ENCODE measurements at places on chromosomes 3 and 15.
A peak's percentile ranks its signal among the peaks of the same experiment; 100 is the strongest.

DNA sequence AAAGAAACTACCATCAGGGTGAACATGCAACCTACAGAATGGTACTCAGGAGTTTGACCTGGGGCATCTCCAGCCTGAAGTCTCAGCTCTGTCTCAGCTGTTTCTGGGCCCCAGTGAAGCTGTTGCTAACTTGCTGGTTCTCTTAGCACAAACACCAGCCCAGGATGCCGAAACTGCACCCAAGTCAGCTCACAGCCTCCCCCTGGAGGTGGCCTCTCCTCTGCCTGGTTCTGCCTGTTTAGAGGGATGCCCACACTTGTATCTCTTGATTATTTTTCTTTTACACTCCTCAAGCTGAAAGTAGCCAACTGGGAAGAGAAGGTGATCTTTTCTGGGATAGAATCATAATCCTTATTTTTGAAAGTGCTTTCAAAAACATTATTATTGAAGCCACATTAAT is 289.0 kb upstream of the RASGRP1 start:
- DNase-seq, result peak; percentile 11

DNA sequence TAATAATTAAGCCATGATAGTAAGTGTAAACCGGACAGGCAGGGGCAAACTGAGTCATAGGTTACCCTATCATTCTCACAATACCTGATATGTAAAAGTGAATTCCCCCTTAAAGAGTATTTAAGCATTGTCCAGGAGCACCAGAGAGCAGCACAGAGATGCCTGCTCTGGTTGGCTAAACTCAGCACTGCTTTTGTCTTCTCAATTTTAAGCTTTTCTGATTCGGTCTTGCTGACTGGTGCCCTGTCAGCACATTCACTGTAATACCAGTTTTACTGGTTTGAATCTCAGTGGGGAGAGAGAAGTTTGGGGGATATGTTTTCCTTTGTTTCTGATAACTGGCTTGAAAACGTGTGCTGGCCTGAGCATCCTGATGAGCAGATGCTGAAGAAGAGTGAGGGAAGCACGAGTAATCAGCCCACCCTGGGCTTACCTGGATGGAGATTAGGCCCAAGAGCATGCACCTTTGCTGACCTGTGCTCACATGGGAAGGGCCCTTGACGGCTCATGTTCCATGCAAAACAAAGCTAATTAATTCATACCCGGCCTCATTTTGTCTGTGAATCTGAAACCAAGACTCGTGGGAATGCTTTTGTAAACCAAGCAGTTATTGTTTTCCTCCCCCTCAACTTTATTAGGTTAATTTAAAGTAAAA is 208.5 kb upstream of the MRPL3 start:
- DNase-seq, result no peak

DNA sequence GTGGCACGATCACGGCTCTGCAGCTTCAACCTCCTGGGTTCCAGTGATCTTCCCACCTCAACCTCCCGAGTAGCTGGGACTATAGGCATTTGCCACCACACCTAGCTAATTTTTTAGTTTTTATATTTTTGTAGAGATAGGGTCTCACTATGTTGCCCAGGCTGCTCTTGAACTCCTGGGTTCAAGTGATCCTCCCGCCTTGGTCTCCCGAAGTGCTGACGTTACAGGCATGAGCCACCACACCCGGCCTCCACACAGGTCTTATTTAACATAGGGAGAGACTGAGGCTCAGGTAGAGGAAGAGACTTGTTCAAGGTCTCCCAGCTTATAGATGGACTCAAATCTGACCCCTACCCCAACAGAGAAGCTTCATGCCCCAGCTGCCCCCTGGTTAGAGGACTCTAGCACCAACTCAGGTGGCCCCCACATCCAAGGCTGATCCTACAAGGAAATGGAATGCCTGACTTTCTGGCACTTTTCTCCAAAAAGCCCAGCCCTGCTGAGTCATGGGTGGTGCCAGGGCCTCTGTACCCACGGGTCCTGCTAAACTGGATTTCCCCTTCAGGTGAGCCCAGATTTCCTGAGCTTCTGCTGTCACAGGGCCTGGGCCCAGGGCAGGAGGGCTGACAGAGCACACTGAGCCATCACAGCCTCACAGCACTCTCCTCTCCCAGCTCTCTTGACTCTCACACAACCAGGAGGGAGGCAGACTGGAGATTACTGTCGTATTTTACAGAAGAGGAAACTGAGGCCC is 5.6 kb downstream of the TMEM40 start:
- DNase-seq, result no peak

GRCh38 chr15:62844564-62845240 is 197.8 kb upstream of the TPM1 start:
- no peak for DNase-seq

DNA sequence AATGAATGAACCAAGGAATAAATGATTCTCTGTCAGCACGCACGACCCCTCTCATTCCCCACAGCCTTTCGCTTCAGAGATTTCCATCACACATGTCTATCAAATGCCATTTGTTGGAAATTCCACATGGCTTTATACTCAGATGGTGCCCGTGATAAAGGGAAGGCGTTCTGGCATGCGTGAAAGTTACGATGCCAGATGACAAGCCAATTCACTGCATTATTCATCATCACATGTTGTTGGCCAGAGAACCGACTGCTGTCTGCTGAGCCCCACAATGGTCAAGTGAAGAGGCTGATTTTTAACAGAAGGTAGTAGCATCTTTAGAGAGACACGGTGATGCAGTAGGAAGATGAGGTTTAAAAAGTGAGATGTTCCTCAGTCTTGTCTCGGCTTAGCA is 74.1 kb upstream of the FRMD4B start:
- DNase-seq, result no peak

GRCh38 chr3:174100744-174101143 is 703.2 kb downstream of the NLGN1 start:
- DNase-seq, result no peak

DNA sequence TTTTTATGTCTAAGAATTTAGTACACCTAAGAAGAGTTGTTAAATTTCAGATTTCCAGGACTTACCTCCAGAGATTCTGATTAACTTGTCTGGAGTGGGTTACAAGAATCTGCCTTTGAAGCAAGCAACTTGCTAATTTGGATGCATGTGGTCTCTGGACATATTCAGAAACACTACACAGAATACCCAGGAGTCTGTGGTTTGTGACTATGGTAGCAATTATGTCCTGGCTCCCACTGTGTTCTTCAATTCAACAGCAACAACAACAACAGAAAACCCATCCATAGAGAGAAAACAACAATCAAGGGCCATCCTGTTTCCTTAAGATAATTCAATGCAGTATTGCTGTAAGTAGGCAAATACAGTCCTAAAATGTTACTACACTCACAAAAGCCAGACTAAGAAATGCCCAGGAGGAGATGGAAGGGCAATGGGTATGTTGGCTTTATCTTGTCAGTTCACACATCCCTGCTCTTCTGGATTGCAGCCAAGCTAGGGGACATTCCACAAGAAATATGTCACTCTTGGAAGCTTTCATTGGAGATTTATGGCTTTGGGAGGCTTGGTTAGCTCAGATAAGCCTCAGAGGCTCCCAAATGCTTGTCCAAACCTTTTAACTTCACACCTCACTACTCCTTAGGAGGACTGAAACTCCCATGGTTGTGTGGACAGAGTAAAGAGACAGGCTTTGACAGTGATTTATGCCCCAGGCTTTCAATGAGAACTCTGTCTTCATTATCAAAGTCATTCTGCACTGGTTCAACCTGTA is 99.4 kb upstream of the MRPL3 start:
- no peak for DNase-seq

GRCh38 chr3:96705895-96706294 is 108.5 kb upstream of the EPHA6 start:
- no peak for DNase-seq

DNA sequence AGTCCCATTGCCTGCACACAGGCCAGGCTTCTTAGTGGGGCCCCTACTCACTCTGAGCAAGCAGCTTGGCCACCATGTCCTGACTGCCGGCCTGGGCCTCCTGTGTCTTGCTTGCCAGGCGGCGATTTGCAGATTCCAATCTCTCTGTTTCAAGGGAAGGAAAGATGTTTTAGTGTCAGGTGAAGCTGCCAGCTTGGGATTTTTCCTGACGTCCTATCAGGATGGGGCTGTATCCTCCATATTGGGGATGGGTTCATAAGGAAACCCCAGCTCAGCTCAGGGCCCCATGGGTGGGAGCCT is 8.5 kb downstream of the AMOTL2 start:
- DNase-seq, result no peak

DNA sequence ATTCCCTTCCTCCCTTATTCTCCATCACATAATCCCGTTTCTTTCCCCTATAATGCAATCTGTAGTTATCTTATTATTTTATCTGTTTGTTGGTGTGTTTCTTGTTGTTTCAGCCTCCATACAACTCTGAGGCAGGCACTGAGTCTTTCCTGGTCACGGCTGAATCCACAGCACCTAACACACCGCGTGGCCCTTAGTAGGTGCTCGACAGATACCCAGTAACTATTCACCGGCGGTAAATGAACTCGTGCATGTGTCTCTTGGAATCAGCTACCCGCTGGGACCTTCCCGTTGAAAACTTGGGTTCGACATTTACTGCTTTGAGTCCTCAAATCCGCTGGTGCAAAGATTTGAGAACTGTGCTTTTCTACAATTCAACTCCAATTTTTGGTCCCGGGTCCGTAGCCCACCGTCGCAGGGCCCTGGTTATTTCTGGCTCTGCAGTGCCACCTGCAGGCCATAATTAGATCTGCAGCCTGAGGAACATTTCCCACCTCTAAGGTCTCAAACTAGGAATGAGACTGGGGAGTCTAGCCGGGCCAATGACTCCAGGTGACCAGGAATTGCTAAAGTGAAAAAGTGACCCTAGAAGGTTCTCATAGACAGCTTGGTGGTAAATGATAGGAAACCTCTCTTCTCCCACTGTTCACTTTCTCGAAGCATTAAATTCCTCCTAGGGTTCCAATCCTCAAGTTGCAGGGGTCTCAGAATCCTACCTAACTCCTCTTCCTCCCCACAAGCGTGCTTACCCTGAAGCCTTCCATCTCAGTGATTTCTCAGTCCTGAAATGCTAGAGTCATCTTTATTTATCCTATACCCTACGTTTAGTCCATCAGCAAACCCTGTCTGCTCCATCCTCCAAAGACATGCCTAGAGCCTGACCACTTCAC is 40.0 kb upstream of the TRH start:
- DNase-seq, result peak; percentile 31

- DNase-seq, result no peak
Measured at GRCh38 chr3:38118421-38119247, 18.3 kb downstream of the ACAA1 start.

DNA sequence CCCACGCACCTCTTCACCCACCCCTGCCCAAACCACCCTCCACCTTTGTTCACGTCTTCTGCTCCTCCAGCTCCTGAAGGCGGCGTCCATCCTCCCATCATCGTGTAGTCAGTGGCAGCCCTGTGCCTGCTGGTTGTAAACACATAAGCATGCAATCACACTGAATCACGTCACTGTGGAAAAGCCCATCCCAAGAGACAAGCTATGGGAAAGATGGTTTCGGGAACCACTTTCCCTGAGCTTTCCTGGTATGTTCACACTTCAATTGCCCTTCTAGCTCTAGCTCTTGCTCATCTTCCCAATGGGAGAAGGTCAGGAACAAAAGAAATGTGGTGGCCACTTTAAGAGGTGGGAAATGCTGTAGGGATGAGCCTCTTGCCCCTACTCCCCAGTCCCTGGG is 14.4 kb upstream of the GOLGA8J start:
- DNase-seq, result no peak

GRCh38 chr15:41937568-41937923 is 34.8 kb downstream of the EHD4 start:
- no peak for DNase-seq

GRCh38 chr15:24848050-24848449 is 106.7 kb upstream of the SNRPN start:
- no peak for DNase-seq

GRCh38 chr15:70045045-70045444 is 52.7 kb downstream of the TLE3 start:
- DNase-seq, result no peak

DNA sequence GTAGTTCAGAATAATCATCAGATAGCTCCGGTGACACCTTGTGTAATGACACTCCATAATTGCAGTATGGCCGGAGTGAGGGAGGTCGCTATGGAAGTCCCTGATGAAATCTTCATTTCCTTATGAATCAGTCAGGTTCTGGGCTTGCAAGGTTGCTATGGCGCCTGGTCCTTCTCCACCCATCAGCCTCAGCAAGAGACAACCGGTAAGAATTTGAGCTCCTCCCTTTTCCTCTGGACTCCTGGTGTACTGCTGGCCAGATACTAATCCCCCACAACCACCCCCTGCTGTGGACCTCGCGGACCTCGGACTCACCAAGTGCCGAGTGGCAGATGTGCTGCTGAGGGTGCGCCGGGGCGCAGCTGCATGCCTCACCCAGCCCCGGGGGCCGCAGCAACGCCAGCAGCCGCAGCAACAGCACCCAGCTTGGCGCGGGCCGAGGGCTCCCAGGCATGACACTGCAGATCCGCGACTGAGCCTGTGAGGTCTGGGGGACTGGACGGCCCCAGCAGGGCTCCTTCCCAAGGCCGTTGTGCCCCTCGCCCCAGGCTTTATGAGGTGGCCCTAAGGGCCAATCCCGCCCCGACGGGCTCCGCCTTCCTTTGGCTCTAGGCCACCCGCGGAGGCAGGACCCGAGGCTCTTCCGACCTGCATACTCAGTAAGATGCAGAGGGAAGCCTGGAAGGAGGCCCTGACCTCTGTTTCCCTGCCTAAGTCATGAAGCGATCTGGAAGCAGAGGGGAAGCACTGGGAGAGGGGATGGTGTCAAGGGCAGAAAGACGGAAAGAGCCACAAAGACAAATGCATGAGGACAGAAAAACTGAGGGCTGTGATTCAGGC is at the start of gene TIMP4:
TIMP4 (minus strand) TSS at position 526 of the 840 bp plus-strand sequence; CDS start at position 454, 72 bp downstream.
- DNase-seq, result no peak

DNA sequence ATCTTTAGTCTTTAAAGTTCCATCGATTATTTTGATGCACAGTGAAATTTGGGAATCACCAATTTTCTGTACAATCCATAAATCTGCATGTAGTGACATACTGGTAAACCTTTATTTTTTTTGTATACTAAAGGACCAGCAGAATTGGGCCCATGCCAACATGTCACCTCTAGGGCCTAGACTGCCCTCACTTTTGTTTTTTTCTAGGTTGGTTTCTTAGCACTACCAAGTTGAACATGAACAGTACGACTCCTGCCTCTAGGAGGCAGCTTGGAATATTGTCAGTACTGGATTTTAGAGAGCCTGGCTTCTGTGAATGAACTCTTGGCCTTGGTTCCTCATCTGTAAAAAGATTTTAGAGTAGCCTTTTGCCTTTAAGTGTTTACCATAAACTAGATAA is 32.3 kb downstream of the NKIRAS1 start:
- no peak for DNase-seq

- DNase-seq, result no peak
Measured at GRCh38 chr3:107604057-107604822, 81.5 kb downstream of the BBX start.

GRCh38 chr15:60593170-60593478 is 114.2 kb upstream of the ICE2 start:
- no peak for DNase-seq

DNA sequence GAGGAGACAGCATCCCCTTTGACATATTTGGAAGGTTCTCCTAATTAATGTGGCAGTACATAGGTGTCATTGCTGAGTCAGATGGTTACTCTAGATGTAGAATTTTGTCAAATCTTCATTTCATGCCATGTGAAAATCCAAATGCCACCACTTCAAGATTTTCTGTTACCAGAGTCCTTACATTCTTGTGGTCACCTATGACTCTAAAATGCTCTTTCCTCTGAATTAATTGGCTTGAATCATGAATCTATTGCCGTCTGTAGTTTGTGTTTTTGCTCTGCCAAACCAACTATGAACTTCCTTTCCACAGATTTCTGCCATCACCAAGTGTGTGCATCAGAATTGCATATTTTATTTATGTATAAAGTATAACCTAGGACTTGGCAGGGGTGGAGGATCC is 269.4 kb upstream of the ZPLD1 start:
- no peak for DNase-seq

- no peak for DNase-seq
Measured at GRCh38 chr3:177466074-177466473, 268.8 kb upstream of the TBL1XR1 start.

All from activated CD4-positive, alpha-beta T cell treated with anti-CD3 and anti-CD28 coated beads, Interleukin-2, Interleukin-4, amounts not matched to agents 100 ng/mL and 50 ng/mL, durations not matched to agents 16 hours and 8 hours (primary cell).